ENCODE measurements at places on chromosomes 16 and 17.

DNA sequence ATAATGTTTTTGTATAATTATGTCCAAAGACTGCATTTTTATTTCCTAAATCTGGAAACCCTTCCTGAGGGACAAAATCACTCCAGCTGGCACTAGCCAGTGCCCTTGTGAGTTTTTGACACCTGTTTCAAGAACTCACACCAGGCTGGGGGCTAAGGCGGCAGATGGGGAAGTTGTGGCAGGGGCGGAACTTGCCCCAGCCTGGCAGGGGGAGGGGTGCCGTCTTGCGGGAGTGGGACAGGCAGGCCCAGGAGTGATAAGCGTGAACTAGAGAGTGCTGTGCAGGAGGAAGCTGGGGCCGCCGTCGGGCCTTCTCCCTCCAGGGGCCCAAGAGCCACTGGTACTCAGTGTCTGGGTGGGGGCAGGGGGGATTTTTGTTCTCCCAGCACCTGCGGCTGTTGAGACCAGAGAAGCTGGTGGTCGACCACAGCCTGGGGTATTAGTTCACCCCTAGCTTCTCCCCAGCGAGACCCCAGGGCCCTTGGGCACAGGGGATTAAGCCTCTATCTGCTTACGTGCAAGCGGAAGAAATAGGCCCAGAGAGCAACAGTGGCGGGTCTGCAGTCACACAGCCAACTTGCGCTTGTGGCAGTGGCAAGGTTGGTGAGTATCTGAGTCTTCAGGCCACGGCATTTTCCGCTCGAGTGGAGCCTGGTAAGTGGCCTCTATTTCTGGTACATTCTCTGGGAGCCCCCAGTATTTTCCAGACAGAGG is 40.2 kb upstream of the PLCG2 start:
- DNase-seq: peak; percentile 63
- peaks cover 12% of the 10 kb centered on the region for H3K4me1 ChIP-seq
- no peaks in the 10 kb centered on the region for H3K27me3 ChIP-seq
- no peak overlapping the region for H3K4me3 ChIP-seq
- no peaks in the 10 kb centered on the region for H3K36me3 ChIP-seq

DNA sequence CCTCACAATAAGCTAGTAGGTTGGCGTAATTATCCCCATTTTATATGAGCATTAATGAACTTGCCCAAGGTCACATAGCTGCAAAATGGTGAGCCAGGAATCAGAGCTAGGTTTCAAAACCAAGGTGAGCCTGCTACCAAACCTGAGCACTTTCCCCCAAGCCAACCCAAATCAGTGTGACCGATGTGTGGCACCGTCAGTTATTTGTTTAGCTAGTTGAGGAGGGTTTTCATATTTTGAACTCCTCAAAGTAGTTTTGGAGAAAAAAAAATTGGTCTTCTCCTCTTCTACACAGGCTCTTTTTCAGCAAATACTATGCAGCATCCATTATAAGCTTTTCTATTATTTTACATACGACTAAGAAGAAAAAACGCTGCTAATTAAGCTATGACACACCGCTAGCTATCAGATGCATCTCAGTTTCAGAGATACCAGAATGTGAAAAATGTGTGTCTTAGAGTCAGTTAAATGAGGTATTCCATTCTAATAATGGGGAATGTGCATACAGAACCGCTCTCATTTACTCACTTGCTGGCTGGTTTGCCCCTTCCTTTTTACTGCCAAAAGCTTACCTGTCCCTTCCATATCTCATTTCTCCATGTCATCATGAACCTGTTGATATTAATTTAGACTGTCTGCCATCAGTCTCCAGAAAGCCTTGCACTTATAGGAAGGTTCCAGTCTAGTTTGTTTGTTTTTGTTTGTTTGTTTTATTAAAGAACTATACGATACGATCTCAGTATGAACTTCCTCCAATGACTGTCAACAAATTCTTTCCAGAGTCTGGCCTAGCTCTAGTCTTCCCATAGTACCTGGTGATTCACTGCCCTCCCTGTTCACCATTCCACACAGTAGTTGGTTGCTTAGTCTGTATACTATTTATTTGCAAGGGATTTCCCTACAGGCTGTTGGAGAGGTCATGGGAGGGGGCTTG is 2.2 kb upstream of the TBX4 start:
- peaks cover 21% of the 10 kb centered on the region for H3K4me1 ChIP-seq
- no peaks in the 10 kb centered on the region for H3K36me3 ChIP-seq
- no peak overlapping the region for H3K27ac ChIP-seq
- no peak for DNase-seq
- no peak overlapping the region for H3K4me3 ChIP-seq

DNA sequence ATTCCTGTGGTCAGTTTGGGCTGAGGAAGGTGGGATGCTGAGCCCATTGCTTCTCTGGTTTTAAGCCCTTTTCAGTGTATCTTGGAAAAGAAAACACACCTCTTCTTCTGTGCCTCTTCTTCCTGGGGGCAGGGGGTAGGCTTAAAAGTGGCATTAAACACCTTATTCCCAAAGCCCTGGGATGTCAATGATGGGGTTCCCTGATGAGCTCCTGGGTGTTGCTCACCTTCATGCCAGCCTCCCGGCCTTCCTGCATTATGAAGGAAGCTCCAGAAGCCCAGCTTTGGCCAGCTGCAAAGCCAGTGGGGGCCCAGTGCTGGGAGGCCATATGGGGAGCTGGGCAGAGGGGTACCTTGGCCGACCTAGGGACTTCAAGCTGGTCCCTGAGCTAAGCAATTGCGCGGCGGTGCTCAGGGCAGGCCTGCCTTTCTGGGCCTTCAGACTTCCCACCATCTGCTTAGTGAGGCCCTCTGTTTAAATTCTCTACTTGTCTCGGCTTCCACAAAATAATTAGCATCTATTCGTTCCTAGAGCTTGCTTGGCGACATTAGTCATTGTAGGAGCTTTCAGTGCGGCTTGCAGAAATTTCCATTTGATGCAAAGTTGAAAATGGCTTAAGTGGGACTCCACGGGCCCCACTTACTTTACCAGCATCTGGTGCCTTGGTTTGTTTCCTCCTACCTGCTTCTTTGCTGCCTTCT is 121.7 kb upstream of the NLRP1 start:
- no peaks in the 10 kb centered on the region for H3K4me1 ChIP-seq
- H3K4me3 ChIP-seq: no peak overlapping the region
- no peak for DNase-seq
- H3K36me3 ChIP-seq: no peaks in the 10 kb centered on the region
- H3K27me3 ChIP-seq: no peaks in the 10 kb centered on the region
- H3K27ac ChIP-seq: no peak overlapping the region

GRCh38 chr16:73000020-73000906 is 47.7 kb downstream of the ZFHX3 start:
- peak overlapping the region; percentile 81 for H3K27ac ChIP-seq
- H3K4me1 ChIP-seq: peaks cover 50% of the 10 kb centered on the region
- peak; percentile 43 for DNase-seq
- no peaks in the 10 kb centered on the region for H3K36me3 ChIP-seq
- H3K4me3 ChIP-seq: no peak overlapping the region

DNA sequence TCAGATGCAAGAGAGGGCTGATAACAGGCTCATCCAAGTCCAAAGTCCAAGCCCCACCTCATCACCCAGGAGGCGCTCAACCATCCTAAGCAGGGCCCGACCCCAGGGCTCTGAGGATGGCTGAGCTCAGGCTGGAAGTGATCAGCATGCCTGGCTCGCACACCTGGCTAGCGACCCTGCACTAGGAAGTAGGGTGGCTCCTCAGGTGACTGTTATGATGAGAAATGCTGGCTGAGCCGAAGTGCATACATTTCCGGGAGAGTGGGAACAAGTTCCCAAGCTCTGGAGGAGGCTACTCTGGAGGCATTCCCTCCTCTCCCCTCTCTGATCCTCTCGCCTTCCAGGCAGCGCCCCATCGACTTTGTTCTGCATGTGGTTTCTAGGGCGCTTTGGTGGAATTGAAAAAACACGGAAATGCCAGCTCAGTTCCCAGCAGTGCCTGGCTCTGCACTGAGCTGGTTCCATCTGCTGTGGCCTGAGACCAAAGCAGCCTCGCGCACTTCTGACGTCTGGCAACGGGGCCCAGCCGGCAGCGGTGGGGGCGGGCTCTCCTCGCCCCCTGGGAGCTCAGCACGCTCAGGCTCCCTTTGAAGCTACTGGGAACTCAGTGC is 130.3 kb downstream of the IRF8 start:
- no peak overlapping the region for H3K4me3 ChIP-seq
- no peak for DNase-seq
- no peaks in the 10 kb centered on the region for H3K36me3 ChIP-seq
- H3K27me3 ChIP-seq: no peaks in the 10 kb centered on the region
- H3K27ac ChIP-seq: no peak overlapping the region

- H3K4me3 ChIP-seq: no peak overlapping the region
- H3K4me1 ChIP-seq: no peaks in the 10 kb centered on the region
- no peaks in the 10 kb centered on the region for H3K36me3 ChIP-seq
- H3K27me3 ChIP-seq: no peaks in the 10 kb centered on the region
- no peak for DNase-seq
These were observed 90.8 kb downstream of the STX8 start for GRCh38 chr17:9484789-9485188.

DNA sequence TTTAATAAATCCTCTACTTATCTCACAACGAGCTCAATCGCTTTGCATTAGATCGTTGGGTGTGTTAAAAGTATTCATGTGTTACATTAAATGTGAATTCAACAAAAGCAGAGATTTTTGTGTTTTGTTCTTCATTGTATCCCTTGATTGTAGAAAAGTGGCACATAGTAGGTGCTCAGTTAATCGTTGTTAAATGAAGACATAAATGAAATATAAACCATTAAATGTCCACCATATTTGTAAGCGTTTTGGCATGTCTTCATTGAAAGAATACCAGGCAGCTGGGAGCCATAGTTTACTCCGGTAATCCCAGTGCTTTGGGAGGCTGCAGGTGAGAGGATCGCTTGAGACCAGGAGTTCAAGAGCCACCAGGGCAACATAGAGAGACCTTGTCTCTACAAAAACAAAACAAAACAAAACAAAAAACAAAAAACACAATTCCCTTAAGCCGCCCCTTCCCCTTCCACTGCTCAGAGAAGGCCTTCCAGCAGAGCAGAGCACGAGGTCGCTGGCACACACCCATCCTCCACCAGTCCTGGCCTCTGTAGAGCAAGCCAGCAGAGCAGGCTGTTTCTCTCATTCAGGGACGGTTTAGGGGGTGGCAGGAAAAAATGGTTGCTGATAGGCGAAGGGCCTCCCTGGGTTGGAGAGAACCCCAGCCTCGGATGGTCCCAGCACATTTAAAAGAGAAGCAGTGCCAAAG is 673 bp upstream of the CHD9 start:
- H3K36me3 ChIP-seq: no peaks in the 10 kb centered on the region
- no peaks in the 10 kb centered on the region for H3K27me3 ChIP-seq
- DNase-seq: peak; percentile 56
- H3K27ac ChIP-seq: peak overlapping the region; percentile 77
- peaks cover 34% of the 10 kb centered on the region for H3K4me1 ChIP-seq
